ENCODE measurements at places on chromosomes 4 and X. TPM values are rescaled to one million over a fixed set of nuclear protein-coding genes. Genes with fewer than 3 reads are reported as not detected.
A peak's percentile ranks its signal among the peaks of the same experiment; 100 is the strongest.

GRCh38 chr4:183370786-183371185 lies 48.6 kb upstream of the CLDN24 start:
- DNase-seq, result no peak

DNA sequence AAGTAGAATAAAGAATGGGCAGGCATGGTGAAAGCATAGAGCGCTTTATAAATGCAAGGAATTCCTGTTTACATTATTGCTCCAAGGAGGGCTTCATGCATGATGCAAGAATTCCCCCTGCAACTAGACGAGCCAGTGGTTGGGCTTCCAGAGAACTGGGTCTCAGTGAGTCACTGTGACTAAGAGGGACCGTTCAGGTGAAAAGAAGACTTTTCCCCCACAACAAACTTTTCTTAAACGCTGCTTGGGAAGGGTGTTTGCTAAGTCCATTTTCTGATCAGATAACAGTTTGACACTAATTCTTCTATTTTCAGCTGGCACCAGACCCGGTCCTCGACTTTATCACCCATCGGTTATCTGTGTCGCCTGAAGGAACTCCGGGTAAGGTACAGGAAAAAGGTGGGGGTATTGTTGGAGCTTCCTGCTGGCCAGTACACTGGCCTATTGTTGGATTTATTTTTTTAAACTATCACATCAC lies 40.1 kb downstream of the LDB2 start:
- DNase-seq, result peak; percentile 42

DNA sequence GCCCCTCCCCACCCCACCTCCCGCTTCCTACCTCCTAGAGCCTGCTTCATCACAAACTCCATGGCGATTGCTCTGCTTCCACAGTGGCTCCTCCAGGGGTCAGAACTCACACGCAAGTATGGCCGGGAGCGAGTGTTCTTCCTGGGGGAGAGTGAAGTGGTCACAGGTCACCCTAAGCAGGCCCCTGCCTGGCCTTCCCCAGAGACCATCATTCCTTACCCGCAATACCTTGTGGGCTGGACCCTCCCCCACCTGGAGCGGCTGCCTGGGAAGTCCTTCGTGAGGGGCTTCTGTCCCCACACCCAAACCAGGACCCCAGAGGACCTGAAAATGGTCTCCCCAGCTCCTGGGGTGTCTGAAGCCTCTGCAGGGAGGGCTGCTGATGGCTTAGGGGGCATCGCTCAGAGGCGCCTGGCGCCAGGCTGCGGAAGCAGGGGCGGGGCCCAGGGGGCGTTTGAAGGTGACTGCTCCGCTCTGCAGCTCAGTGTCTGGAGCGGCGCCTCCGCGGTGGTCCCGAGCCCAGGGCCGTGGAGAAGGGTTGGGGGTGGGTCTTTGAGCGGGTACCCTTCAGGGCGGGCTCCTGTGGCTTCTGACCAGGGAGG lies 1.4 kb downstream of the CPLX1 start:
- DNase-seq, result no peak

The GAGE12J gene
- not detected for total RNA-seq

The UGT2A1 gene
- total RNA-seq, result not detected

The LIMCH1 gene
- 8.4 TPM for total RNA-seq
